ENCODE measurements at places on chromosomes 4 and X. TPM values are rescaled to one million over a fixed set of nuclear protein-coding genes. Genes with fewer than 3 reads are reported as not detected.

GAGE1 gene
- total RNA-seq = not detected

SPANXA1 gene
- total RNA-seq = not detected

UGT2B11 gene
- total RNA-seq = not detected

TRMT2B gene
- total RNA-seq = 10.5 TPM

HPGD gene
- 1.0 TPM for total RNA-seq

BBS7 gene
- total RNA-seq = 5.3 TPM

AIMP1 gene
- total RNA-seq = 61.8 TPM

TMEM131L gene
- 8.5 TPM for total RNA-seq

NHS gene
- 0.38 TPM for total RNA-seq

Measured in psoas muscle (tissue), 8 donors.